K562 (cell line): ENCODE measurements at places on chromosomes 2 and 18. TPM values are rescaled to one million over a fixed set of nuclear protein-coding genes. Genes with fewer than 3 reads are reported as not detected.

The CD207 gene
- polyA plus RNA-seq = not detected in 2 replicates

The EN1 gene
- polyA plus RNA-seq = 0.46 and 1.1 TPM in 2 replicates

The OTOF gene
- polyA plus RNA-seq = 0.03 TPM in 1 of 2 replicates, not detected in the other

GRCh38 chr2:85694052-85695025 is at the start of gene GNLY:
TSS of gene GNLY (plus strand) at chr2:85694358. CDS start at chr2:85694419, 61 bp downstream.
- DNase-seq = no peak

DNA sequence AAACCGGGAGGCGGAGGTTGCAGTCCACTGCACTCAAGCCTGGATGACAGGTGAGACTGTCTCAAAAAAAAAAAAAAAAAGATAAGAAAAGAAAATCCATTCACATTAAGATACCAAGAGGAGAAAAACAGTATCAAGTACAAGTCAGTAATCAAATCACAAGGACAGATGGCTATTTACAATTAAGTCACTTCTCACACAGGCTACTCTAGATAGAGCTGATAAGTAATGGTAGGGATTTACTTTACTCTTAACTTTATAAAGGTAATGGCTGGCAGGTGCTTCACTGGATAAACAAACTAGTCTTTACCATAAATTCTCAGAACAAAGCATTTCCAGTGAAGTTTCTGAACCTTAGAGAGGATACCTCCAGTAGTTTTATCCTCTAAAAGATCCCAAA is 11.5 kb downstream of the SF3B1 start:
- no peak for DNase-seq

GRCh38 chr2:24972315-24972961 is 683 bp upstream of the DNAJC27 start:
- DNase-seq = no peak

The MC2R gene
- polyA plus RNA-seq = not detected in 2 replicates

DNA sequence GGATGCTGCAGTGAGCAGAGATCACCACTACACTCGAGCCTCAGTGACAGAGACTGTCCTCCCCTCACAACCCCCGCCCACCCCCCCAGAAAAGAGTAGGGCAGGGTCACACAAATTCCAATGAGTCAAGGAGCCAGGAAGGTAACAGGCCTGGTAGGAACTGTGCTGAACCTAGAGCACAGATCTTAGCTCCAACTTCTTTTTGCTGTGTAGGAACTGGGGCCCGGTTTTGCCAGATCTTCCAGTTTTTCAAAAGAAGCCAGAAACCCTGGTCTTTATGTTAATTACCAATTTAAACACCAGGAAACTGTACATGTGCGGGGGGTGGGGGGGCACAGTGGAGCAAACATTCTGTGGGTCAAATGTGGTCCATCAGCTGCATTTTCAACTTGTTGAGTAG is 71.0 kb downstream of the PRPF40A start:
- no peak for DNase-seq

GRCh38 chr2:168831662-168832061 is 29.2 kb downstream of the NOSTRIN start:
- DNase-seq = no peak

DNA sequence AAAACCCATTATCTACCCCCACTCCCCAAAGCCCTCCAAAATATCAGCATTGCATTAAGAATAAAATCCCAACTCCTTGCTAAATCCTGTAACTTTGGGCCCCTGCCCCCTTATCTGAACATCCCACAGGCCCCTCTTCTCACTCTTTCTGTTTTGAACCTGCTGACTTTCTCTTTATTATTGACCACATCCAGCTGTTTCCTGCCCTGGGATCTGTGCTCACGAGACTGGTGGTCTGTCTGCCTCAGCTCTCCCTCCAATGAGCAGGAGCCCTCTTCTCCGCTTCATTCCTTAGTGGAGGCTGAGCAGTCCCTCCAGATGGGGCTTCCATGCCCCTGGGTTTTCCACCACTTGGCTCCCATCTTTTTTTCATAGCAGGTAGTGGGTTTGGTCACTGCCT is 116.9 kb downstream of the ACKR3 start:
- no peak for DNase-seq

DNA sequence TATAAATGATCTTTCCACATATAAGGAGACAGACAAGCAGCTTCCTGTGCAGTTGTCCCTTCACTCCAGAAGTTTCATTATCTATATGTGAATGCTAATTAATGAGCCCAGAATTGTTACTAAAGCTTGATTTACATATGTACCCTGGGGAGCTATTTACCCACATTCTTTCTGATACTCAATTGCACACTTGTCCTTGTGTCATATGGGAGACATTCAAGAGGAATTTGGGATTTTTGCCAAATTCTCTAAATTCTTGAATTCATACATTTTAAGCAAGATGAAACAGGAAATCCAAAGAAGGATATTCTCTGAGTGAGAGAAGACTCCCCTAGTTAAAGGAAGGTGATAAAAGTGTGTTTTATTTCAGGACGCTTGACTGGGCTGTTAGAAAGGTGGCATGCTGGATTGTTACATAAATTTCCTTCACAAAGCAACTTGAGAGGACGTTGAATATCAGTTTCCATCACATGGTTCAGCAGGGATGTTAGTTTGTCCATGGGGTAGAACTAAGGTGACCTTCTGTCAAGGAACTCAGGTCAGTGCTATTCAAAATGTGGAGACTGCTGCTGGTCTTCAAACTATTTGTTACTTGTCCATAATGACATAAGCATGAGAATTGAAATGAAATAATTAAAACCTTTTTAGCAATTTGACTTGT is 368.2 kb downstream of the IRS1 start:
- DNase-seq = no peak

The ACVR1C gene
- 0.03 and 0.38 TPM in 2 replicates for polyA plus RNA-seq

DNA sequence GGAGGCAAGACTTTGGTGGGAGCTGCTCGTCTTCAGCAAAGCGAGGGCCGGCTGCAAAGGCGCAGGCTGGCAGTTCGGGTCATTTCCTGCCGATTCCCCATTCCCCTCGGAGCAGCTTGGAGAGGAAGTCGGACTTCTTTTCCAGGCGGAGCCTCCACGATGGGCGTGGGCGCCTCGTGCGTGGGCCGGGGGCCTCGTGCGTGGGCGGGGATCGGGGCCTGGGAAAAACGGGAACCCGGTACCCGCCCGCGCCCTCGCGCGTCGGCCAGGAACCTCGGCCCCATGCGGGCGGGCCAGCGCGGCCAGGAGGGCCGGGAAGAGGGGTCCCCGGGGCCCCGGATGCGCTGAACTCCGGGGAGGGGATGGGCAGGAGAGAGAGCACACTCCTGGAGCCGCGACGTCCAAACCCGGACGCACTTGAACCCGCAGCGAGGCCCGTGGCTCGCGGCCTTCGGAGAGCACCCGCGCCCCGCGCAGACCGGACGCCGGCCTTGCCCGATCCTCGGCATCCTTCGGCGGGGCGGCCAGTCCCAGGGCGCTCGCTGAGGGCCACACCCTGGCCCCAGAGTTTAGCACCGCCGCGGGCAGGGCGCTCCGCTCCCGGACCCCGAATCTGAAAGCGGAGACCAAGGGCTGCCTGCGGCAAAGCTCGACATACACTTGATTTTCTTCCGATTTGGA is 368.4 kb downstream of the MTX2 start:
- no peak for DNase-seq

GRCh38 chr2:215171151-215171550 is 32.7 kb upstream of the ABCA12 start:
- no peak for DNase-seq

The RGPD3 gene
- polyA plus RNA-seq = not detected in 2 replicates
